Cerebellum (tissue), 4 donors: ENCODE measurements at places on chromosomes 12 and 14. TPM values are rescaled to one million over a fixed set of nuclear protein-coding genes. Genes with fewer than 3 reads are reported as not detected.

PPFIA2 gene
- total RNA-seq: 148 TPM

OR4E2 gene
- total RNA-seq: not detected

AICDA gene
- total RNA-seq: not detected

ZBTB25 gene
- total RNA-seq: 18.1 TPM

GPR132 gene
- 1.7 TPM for total RNA-seq

SMARCC2 gene
- total RNA-seq: 96.5 TPM

KRT80 gene
- total RNA-seq: not detected

EIF2B2 gene
- 28.0 TPM for total RNA-seq

POTEG gene
- total RNA-seq: not detected

SMOC1 gene
- 83.4 TPM for total RNA-seq

COL2A1 gene
- total RNA-seq: 11.7 TPM

MGAT4C gene
- total RNA-seq: 38.7 TPM

KRT78 gene
- not detected for total RNA-seq

STAC3 gene
- 0.54 TPM for total RNA-seq

ZNF891 gene
- 17.6 TPM for total RNA-seq

ACOT6 gene
- total RNA-seq: not detected

KIF26A gene
- 4.5 TPM for total RNA-seq

P2RX2 gene
- not detected for total RNA-seq

FSCB gene
- 0.18 TPM for total RNA-seq

NEUROD4 gene
- 9.9 TPM for total RNA-seq

KLRF1 gene
- total RNA-seq: not detected

TTC9 gene
- total RNA-seq: 15.5 TPM

GCN1 gene
- total RNA-seq: 73.6 TPM

SALL2 gene
- 23.7 TPM for total RNA-seq

IKBIP gene
- 9.6 TPM for total RNA-seq

DYNLL1 gene
- total RNA-seq: 149 TPM

TCL1B gene
- total RNA-seq: not detected

PRPH gene
- 3.1 TPM for total RNA-seq

KRT71 gene
- 0.18 TPM for total RNA-seq

CNPY2 gene
- 40.0 TPM for total RNA-seq

MFAP5 gene
- total RNA-seq: 1.4 TPM
